ENCODE measurements at places on chromosomes 1 and 21. TPM values are rescaled to one million over a fixed set of nuclear protein-coding genes. Genes with fewer than 3 reads are reported as not detected.

The LCE1F gene
- not detected for total RNA-seq

The CBR1 gene
- 105 TPM for total RNA-seq

The EXTL1 gene
- not detected for total RNA-seq

The ZNF697 gene
- total RNA-seq: 1.7 TPM
